ENCODE measurements at places on chromosomes 13 and 19.

- DNase-seq: no peak
Observed at GRCh38 chr13:99258210-99258860, at the start of gene GPR18. Gene GPR18, minus strand, starts transcription at chr13:99258379. Its CDS starts 2,507 bp downstream, at chr13:99255872.

DNA sequence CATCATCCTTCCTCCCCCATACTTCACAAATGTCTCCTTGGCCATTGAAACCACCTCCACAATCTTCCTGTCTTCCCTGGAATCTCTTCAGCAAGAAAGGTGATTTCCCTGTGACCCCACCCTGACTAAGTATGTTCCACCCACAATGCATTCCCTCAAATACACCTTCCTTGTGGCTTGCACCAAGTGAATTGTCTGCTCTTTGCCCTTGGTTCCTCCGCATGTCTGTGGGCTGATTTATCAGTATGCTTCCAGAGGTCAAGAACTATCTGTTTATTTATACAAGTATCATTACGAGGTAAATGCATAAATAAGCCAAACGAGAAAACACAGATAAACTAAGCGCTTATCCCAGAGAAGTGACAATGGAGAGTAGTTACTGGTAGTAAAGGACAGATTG lies 45.4 kb upstream of the POMP start:
- DNase-seq: no peak

DNA sequence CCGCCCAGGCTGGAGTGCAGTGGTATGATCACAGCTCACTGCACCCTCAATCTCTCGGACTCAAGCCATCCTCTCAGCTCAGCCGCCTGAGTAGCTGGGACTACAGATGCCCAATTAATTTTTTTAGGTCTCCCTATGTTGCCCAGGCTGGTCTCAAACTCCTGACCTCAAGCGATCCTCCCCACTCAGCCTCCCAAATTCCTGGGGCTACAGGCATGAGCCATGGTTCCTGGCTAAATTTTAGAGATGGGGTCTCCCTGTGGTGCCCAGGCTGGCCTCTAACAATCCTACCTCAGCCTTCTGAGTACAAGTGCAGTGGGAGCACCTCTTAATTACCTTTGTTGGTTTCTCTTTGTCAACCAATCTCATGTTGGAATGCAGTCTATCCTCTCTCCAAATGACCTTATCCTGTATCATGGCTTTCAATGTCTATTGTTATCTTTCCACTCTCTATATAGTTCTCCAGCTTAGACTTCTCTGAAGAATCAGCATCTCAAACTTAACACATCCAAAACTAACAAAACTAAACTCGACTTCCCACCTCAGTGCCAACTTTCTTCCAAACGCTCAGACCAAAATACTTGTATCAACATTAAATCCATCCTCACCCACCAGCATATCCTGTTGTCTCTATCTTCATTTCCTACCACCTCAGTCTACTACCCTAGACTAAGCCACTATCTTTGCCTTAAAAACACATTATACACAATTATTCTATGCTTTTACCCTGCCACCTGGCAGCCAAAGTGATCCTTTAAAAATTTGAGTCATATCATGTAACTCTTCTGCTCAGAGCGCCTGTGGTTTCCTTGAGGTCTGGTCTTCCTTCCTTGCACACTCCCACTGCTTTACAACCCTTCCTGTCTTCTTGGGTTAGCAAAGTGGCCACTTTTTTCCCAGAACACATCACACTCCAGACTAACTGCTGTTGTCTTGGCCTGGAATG lies 6.7 kb downstream of the TPT1 start:
- no peak for DNase-seq

DNA sequence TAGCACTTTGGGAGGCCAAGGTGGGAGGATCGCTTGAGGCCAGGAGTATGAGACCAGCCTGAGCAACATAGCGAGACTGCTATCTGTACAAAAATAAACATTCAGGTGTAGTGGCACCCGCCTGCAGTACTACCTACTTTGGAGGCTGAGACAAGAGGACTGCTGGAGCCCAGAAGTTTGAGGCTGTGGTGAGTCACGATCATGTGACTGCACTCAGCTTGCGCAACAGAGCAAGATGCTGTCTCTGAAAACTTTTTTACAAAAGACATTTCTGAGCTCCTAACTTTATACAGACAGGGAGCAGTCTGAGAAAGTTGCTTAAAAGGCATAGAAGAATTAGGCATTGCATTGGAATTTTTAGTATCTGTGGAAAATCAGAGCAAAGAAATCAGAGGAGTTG lies 10.4 kb upstream of the TBC1D4 start:
- no peak for DNase-seq

- DNase-seq: no peak
Observed at GRCh38 chr13:39132286-39133230, 94.3 kb downstream of the NHLRC3 start.

GRCh38 chr19:5406816-5407215 lies 48.4 kb upstream of the ZNRF4 start:
- DNase-seq: no peak
